ENCODE measurements at places on chromosomes 3 and 15.

DNA sequence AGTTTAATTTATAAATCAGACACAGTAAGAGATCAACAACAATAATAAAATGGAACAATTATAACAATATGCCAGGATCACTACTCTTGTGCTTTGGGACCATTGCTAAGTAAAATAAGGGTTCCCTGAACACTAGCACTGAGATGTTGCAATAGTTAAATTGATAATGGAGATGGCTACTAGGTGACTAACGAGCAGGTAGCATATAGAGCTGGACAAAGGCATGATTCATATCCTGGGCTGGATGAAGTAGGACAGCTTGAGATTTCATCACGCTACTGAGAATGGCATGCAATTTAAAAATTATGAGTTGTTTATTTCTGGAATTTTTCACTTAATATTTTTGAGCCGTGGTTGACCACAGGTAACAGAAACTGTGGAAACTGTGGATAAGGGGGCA lies 20.7 kb upstream of the MYZAP start:
- DNase-seq: no peak

- no peak for DNase-seq
Measured at GRCh38 chr15:58761010-58761388, 10.1 kb upstream of the MINDY2 start.

- DNase-seq: no peak
Measured at GRCh38 chr3:182255158-182255557, 538.1 kb upstream of the ATP11B start.

DNA sequence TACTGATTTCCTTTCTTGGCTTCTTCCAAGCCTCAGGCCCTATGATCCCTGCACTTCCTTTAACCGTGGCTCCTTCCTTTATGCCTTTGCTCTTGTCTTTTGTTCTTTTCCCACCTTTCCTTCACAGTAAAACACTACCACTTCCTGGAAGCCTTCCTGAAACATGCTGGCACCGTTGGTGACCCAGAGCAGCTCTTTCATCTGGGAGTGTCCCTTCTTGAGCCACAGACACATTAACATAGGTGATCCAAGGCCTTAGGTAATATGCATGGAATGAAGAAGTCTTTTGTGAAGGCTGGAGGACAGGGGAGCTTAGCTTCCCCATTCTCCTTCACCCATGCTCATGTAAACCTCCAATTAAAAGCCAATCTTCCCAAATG lies 39.4 kb downstream of the AMOTL2 start:
- no peak for DNase-seq

DNA sequence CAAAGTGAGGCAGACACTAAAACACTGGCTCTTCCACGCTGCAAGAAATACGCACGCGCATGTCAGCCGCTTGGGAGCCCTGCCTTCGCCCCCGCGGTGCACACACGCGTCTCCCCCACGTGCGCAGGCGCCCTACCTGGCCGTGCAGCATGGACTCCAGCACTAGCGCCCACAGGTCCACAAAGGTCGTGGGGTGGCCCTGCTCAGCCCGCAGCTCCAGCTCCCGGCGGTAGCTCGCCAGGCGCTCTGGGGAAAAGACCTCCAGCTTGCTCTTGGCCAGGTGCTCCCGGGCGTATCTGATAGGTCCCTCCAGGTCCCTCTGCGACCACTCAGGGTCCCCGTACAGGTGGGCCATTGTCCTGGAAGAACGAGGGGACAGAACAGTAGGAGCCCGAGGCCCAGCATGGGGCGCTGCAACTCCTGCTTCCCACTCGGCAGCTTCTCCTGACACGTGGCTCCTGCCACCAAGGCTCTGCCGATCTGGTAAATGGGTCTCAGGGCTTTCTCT lies 14.9 kb downstream of the PLA2G4D start:
- DNase-seq: no peak

DNA sequence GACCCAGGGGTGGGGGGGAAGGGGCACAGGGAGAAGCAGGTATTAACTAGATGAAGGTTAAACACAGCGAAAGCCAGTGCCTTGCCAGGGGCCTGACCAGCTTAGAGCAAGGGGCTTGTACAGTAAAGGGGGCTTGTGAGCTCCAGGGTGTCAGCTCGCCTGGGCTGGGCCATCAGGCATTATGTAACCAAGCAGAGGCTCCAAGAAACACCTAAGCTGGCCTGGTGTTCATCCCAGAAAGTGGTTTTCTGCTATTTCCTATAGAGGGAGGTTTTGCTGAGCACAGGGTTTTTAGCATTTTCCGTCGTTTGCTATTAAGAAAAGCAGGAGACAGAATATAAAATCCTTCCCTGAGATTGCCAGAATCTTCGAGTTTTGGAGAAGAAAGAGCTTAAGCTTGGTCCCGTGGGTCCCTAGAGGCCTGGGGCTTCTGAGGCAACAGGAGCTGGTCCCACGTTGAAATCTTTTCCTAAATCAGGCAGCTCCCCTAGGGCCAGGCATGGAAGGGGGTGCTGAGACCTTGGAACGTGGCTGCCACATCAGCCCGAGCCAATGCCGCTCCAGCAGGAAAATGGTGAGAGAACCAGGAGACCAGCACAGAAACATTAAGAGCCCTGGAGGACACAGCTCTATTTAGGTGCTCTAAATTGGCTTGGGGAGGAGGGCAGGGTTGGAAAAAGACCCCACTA lies 71.4 kb downstream of the ISG20 start:
- DNase-seq: no peak

GRCh38 chr3:161508852-161509477 lies 12.4 kb downstream of the OTOL1 start:
- no peak for DNase-seq

DNA sequence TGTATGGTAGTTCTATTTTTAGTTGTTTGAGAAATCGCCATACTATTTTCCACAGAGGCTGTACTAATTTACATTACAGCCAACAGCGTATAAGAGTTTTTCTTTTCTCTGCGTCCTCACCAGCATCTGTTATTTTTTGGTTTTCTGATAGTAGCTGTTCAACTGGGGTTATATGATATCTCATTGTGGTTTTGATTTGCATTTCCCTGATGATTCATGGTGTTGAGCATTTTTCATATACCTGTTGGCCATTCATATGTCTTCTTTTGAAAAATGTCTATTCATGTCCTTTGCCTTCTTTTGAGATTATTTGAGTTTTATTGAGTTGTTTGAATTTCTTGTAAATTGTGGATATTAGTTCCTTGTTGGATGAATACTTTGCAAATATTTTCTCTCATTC lies 114.6 kb downstream of the LRRK1 start:
- DNase-seq: no peak

GRCh38 chr3:178233371-178234071 lies 302.7 kb upstream of the KCNMB2 start:
- DNase-seq: no peak

GRCh38 chr3:28682121-28682520 lies 333.5 kb upstream of the AZI2 start:
- DNase-seq: no peak

- DNase-seq: no peak
Measured at GRCh38 chr15:33067456-33067855, 127.1 kb downstream of the FMN1 start.

DNA sequence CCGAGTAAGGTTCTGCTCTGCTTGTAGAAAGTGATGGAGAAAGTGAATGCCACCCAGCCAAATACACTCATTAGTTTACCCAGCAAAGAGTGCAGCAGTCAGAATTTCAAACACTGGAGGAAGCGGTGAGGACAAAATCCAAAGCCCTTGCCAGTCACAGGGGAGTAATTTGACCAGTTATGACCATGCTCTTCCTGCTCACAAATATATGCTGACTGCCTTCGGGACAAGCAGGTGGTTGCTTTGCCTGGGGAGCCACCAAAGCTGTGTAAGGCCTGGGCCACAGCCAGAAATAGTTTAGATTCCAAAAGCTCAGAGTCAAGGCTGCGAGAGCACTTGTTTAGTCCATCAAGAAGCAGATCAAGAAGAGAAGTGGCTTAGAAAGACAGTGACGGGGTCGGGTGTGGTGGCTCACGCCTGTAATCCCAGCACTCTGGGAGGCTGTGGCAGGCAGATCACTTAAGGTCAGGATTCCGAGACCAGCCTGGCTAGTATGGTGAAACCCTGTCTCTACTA lies 51.0 kb upstream of the ATP13A3 start:
- no peak for DNase-seq

- DNase-seq: no peak
Measured at GRCh38 chr3:55480911-55481743, 6.0 kb downstream of the WNT5A start.

- DNase-seq: no peak
Measured at GRCh38 chr3:128801779-128802380, 75.9 kb downstream of the RAB7A start.

GRCh38 chr3:46915297-46915822 lies 37.8 kb downstream of the PTH1R start:
- DNase-seq: no peak

DNA sequence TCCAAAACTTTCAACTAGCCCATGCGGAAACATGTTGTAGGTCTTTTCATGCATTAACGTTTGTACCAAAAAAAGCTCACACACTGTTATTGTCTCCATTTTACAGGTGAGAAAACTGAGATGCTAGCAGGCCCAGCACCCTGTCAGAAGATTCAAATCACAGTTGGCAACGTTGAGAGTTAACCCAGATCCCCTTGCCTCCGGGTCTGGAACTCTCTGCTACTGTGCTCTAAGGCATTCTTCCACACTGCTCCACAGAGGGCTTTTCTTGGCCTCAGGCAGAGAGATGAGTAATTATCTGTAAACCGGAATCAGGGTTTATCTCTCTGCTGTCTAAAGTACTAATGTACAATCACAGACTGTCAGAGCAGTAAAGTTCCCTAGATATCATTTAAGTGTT lies 186.0 kb upstream of the LPP start:
- no peak for DNase-seq

DNA sequence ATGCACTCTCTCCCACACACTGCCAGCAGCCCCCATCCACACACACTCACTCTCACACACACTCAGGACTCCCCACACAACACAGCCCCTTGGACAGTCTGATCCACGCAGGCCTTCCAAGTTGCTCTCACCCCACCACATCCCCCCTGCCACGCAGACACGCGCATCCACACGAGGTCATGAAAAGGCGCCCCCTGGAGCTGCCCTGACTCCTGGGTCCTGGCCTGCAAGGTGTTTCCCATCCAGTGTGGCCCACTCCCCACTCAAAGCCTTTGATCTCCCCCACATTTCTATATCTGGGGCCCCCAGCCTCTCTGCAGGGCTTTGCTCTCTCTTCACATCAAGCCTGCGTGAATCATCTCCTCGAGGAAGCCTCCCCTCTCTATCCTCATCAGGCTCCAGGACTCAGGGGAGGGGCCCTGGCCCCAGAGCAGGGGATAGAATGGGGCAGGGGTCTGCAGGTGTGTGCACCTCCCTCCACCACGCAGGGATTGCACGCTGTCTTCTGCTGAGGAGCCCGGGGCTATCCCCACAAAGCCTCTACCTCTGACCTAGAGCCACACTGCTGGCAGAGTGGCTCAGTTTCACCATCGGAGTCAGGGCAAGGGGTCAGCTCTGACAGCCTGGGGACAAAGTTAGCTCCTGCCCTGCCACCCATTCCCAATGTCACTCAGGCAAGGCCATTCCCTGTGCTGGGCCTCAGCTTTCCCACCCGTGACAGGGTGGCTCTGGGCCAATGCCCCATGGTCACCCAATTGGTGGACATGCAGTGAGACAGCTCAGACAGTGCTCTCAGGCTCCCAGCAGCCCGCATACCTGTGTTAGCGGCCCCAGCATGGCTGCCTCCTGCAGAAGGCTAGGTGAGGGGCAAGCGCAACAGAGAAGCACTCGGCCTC lies 6.4 kb downstream of the MYL3 start:
- DNase-seq: no peak

GRCh38 chr3:178417736-178418135 lies 118.5 kb upstream of the KCNMB2 start:
- DNase-seq: no peak

GRCh38 chr3:16150285-16150684 lies 24.2 kb upstream of the GALNT15 start:
- DNase-seq: no peak

DNA sequence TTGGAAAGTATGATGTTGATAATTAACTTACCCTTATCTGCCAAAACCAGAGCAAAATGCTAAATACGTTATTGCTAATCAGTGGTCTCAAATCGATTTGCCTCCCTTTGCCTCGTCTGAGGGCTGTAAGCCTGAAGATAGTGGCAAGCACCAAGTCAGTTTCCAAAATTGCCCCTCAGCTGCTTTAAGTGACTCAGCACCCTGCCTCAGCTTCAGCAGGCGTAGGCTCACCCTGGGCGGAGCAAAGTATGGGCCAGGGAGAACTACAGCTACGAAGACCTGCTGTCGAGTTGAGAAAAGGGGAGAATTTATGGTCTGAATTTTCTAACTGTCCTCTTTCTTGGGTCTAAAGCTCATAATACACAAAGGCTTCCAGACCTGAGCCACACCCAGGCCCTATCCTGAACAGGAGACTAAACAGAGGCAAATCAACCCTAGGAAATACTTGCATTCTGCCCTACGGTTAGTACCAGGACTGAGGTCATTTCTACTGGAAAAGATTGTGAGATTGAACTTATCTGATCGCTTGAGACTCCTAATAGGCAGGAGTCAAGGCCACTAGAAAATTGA lies 59.7 kb downstream of the DCUN1D1 start:
- DNase-seq: no peak

GRCh38 chr3:127419641-127420553 lies 132.1 kb upstream of the PRR20G start:
- DNase-seq: no peak

- no peak for DNase-seq
Measured at GRCh38 chr3:182533394-182533793, 259.9 kb upstream of the ATP11B start.

- DNase-seq: no peak
Measured at GRCh38 chr15:31476866-31477265, 150.2 kb downstream of the KLF13 start.

GRCh38 chr3:62416144-62416543 lies 42.8 kb upstream of the FEZF2 start:
- no peak for DNase-seq

DNA sequence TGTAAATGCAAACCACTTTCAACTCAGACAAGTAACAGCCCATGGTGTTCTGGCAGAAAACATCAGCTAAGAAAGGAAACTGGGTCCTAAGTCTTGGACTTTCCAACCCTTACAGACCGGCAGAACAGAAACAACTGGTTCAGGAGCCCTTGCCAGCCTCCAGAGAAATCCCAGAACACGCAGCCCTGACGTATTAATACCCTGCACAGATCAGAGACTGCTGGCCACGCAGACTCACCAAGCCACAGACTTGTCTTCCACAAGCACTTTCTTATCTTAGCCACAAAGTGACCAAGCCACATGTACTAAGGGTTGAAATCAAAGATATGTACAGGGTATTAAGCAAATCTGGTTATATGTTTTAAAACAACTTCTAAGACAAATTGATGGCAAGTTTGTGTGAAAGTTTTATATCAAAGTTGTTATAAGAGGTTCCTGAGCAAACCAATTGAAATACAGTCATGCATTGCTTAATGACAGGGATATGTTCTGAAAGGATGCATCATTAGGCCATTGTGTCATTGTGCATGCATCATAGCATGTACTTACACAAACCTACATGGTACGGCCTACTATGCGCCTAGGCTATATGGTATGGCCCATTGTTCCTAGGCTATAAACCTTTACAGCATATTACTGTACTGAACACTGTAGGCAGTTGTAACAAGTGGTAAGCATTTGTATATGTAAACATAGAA lies 36.8 kb downstream of the BTD start:
- DNase-seq: no peak

- no peak for DNase-seq
Measured at GRCh38 chr3:135674508-135674907, 291.0 kb upstream of the PPP2R3A start.

- DNase-seq: no peak
Measured at GRCh38 chr3:57026944-57027343, 33.5 kb upstream of the SPATA12 start.

- DNase-seq: peak; percentile 82
Measured at GRCh38 chr15:55267401-55268175, 22.0 kb downstream of the RAB27A start.

All from central memory CD8-positive, alpha-beta T cell (primary cell).